Activated naive CD4-positive, alpha-beta T cell (primary cell): ENCODE measurements at places on chromosomes 12 and 14.

DNA sequence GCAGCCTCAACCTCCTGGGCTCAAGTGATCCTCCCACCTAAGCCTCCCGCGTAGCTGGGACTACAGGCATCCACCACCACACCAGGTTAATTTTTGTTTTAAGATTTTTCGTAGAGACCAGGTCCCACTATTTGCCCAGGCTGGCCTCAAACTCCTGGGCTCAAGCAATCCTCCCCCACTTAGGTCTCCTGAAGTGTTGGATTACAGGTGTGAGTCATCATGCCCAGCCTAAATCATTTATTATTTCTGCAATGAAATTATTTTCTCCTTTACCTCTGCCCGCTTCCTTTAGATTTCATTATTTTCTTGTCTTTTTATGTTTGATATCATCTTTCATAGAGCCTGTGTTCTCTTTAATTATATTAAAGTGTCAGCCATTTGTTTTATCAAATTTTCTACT, 165.2 kb upstream of the OTX2 start:
- no peak for DNase-seq

- DNase-seq, result no peak
These were observed 107.5 kb upstream of the FAR2 start for GRCh38 chr12:29041621-29042020.

DNA sequence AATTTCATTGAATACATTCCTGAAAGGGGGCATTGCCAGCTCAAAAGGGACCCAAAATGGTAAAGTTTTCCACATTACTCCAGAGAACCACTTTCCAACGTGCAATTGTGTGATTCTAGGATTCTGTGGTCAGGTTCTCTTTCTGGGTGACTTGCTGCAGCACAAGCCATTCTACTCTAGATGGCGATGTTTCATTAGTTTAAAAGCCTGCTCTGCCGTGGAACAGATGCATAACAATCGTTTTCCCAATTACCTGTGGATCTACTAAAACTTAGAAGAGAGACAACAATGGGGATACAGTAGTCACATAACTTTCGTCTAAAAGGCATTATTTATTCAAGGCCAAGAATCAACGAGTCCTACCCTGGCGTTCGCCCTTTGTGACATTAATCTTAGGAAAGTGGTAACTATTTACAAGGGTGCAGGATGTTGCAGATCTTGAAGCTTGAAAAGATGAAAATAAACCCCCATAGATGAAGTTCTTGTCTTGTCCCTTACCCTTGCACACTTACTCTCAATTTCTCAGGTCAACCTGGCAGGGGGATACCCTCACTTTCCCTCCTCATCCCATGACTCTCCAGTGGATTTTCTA, 400.9 kb downstream of the SNAPC1 start:
- DNase-seq, result no peak

- no peak for DNase-seq
These were observed 129.6 kb downstream of the NDUFA12 start for GRCh38 chr12:94873734-94874517.

GRCh38 chr12:66302827-66303169, 505 bp downstream of the HELB start:
- no peak for DNase-seq

DNA sequence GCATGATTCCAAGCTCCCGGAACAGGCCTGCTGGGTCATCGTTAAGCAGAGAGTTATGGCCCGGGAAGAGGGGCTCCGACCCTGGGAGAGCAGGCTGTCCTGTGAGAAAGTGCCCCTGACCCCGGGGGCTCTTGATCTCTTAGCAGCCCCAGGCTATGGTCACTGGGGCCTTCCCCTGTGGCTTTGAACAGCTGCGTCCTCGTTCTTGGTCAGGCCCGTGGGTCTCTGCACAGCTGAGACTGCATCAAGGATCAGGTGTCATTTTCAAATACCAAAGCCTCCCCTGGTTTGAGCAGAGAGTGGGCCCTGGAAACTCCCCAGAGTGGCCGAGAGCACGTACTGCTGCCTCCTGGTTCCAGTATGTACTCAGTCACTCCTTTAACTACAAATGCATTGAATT, 114.8 kb downstream of the ESRRB start:
- DNase-seq, result no peak

DNA sequence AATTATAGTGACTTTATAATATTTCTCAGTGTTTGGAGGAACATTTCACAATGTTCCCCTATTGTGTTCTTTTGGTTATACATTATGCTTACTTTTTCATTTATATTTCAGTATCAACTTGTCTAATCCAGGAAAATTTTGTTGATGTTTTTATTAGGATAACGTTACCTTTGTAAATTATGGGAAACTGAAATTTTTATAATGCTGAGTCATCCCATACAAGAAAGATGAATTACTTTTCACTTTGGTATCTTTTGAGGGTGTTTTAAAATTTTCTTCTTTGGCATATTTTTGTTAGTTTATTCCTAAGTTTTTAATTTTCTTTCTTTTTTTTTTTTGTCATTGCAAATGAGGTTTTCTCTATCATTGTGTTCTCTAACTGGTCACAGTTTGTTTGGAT, 542.7 kb downstream of the SLC16A7 start:
- DNase-seq, result no peak

DNA sequence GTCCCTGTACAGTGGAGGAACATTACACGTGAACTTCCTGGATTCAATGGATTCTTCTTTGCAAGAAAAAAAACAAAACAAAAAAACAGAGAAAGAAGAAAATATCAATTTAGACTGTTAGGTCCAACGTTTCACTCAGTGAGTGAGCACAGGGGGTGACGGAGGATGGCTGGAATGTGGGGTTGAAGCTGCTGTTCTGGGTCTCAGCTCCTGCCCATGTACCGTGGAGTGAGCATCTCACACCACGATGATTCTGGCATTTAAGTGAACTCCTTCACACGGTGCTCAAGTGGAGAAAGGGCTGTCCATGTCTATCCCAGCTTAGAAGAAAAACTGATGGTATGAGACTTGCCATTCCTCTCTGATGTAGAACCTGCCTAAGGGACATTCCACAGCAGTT, 23.2 kb downstream of the CCND2 start:
- DNase-seq, result no peak

- DNase-seq, result peak; percentile 41
These were observed 12.2 kb downstream of the ITPK1 start for GRCh38 chr14:93103392-93104080.

GRCh38 chr12:68122236-68122920, 37.2 kb downstream of the IFNG start:
- no peak for DNase-seq

DNA sequence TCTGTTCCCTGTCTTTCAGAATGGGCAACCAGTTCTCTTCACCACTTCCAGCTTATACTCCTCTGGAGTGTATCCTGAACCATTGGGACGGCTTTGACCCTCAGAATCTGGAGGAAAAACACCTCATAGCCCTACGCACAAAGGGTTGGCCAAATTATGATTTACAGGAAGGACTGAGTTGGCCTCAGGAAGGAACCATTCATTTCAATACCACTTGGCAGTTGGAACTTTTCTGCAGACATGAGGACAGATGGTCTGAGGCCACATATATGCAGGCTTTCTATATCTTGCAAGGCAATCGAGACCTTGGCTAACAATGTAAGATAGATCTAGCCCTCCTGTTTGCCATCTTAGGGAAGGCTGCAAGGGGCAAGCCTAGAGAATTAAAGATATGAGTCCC, 24.0 kb downstream of the CLECL1 start:
- DNase-seq, result no peak

DNA sequence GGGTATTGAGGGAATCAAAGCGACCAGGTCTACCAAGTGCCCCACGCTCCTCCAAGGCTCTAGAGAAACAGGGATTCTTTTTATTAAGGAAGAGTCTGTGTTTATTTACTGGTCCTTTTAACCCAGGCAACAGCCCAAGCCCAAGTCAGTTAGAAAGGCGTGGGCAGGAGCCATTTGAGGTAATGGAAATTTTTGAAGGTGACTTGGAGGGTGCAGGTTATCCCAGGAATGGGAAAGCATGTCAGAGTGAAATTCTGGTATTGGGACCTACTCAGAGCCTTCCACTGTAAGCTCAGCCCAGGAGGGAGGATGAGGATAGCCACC, 2.9 kb downstream of the SLC6A12 start:
- no peak for DNase-seq

DNA sequence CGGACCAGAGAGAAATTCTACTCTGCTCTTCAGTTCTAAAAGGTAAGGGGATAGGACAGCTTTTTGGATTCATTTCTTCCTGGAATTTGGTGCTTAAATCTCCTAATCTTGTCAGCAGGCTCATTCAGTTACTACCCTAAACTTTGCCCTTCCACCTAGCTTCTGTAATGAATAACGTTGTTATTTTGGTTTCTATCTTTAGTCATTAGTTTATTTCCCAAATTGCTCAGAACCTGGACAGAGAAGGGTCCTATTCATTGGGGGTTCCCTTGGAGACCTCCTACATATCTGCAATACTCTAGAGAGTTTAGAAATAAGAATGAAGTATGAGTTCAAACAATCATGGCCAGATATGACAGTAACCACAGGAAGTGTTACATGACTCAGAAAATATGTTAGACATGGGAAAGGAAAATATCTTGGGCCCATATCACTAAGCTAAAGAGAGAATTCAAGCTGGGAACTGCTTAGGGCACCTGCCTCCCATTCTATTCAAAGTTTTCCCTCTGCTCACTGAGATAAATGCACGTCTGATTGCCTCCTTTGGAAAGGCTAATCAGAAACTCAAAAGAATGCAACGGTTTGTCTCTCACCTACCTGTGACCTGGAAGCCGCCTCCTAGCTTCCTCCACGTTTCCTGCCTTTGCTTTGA, 87.9 kb downstream of the GAS2L3 start:
- no peak for DNase-seq

- no peak for DNase-seq
These were observed 30.0 kb downstream of the IQSEC3 start for GRCh38 chr12:96543-96942.

GRCh38 chr12:55072083-55072482, 52.3 kb downstream of the NEUROD4 start:
- DNase-seq, result peak; percentile 31

- DNase-seq, result no peak
These were observed 1.5 kb downstream of the PDZRN4 start for GRCh38 chr12:41189395-41190251.

DNA sequence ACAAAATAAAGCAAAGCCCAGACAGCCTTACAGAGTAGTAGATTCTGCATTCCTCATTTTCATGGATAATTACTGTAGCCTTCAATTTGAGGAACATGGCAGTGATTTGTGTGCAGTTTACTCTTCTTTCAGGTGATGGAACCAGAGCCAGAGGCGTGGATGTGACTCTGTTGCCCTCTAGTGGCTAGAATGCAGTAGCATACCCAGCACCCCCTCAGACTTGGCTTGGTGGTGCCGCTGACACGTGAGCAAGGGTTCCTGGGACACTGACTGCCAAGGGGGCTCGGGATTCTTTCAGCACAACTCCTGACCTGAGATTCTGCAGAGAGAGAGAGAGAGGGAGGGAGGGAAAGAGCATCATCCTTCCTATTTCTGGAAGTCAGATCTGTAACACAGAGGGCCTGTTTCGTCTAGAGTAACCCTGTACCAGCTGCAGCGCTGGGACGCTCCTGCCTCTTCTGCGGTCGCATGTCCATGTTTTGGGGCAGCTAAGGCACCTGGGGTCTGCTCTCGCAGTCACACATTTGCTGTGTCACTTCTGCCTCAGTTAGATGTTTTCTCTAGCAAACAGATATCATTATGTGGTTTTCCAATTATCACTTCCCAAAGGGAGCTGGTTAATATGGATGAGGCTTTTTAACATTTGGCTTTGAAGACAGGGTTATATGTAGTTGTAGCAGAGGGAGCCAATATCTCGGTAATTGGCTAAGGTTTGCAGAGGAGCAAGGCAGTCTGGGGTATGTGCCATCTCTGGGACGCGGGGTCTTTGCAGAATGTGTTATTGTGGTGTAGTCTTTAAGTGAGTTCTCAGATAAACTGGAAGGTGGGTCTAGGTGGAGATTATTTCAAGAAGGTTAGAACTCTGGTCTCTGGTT, 428.1 kb downstream of the NRXN3 start:
- DNase-seq, result no peak

DNA sequence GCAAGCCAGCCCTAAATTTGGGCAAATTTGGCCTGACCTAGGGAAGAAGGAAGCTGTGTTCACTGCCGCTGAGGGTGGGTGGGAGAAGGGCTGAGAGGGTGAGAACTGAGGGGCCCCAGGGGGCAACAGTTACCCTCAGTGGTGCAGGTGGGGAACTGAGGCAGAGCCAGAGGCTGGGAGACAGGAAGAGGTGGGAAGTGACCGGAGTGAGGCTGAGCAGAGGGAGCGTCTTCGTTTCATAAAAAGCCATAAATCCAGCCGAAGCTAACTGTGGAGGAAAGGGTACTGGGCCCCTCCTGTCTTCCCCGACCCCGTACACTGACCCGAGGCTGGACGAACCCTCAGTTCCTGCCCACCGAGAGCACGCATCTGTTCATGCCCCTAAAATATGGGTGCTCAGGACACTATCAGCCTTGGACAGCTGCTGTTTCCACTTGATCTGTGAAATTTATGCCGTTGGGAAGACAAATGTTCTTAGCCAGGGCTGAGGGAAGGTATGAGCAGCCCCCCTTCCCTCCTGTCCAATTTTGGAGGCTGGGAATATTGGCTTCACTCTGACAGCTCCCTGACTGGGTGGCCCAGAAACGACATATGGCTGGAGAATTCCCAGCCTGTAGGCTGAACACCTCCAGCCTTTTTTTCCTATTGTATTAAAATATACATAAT, 116.5 kb downstream of the KIF26A start:
- DNase-seq, result no peak

DNA sequence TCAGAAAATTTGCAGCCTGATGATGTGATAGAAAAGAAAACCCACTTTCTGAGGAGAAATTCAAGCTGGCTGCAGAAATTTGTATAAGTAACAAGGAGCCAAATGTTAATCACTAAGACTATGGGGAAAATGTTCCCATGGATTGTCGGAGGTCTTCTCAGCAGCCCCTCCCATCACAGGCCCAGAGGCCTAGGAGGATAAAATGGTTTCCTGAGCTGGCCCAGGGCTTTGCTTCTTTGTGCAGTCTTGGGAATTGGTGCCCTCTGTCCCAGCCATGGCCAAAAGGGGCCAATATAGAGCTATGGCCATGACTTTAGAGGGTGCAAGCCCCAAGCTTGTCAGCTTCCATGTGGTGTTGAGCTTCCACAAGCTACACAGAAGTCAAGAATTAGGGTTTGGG, 335.9 kb downstream of the ATP23 start:
- no peak for DNase-seq

GRCh38 chr12:51838762-51839161, 9.8 kb downstream of the FIGNL2 start:
- no peak for DNase-seq

- no peak for DNase-seq
These were observed 45.7 kb upstream of the VASH1 start for GRCh38 chr14:76715511-76716081.

- DNase-seq, result no peak
These were observed 34.8 kb downstream of the TRIP11 start for GRCh38 chr14:92005019-92005418.

GRCh38 chr14:36423430-36423829, 96.6 kb downstream of the NKX2-1 start:
- no peak for DNase-seq

DNA sequence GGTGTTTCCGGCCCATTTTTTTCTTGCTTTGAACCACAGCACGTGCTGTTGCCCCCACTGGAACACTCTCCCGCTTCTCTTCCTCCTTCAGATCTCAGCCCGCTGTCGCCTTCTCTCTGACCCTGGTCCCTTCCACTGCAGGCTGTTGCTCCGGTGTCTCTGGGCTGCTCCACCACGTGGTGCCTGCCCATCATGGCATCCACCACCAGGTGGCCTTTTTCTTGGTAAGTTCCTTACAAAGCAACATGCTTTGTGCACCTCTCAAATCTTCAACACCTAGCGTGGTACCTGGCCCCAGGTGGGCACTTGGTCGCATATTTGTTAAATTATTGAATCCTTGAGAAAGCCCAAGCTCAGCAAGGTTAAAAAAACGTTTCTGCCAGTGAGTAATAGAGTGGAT, 19.1 kb downstream of the TUNAR start:
- DNase-seq, result peak; percentile 1

- DNase-seq, result no peak
These were observed 41.4 kb downstream of the HECTD1 start for GRCh38 chr14:31166271-31166561.
